ENCODE measurements at places on chromosomes 2 and 18.

GRCh38 chr18:27956001-27956640 is 220.8 kb downstream of the CDH2 start:
- no peak for DNase-seq

- DNase-seq: peak; percentile 58
Measured at GRCh38 chr2:224038049-224038829, 847 bp downstream of the SERPINE2 start.

GRCh38 chr2:6639929-6640620 is 225.6 kb downstream of the CMPK2 start:
- peak; percentile 84 for DNase-seq

- no peak for DNase-seq
Measured at GRCh38 chr2:151111599-151112278, 149.9 kb downstream of the RBM43 start.

- peak; percentile 22 for DNase-seq
Measured at GRCh38 chr2:207474863-207475485, 54.8 kb upstream of the CREB1 start.

GRCh38 chr2:147632198-147632597 is 212.6 kb upstream of the ACVR2A start:
- DNase-seq: no peak

GRCh38 chr2:214380681-214381080 is 30.2 kb upstream of the VWC2L start:
- no peak for DNase-seq

GRCh38 chr18:2337552-2338141 is 233.7 kb downstream of the METTL4 start:
- DNase-seq: peak; percentile 25

DNA sequence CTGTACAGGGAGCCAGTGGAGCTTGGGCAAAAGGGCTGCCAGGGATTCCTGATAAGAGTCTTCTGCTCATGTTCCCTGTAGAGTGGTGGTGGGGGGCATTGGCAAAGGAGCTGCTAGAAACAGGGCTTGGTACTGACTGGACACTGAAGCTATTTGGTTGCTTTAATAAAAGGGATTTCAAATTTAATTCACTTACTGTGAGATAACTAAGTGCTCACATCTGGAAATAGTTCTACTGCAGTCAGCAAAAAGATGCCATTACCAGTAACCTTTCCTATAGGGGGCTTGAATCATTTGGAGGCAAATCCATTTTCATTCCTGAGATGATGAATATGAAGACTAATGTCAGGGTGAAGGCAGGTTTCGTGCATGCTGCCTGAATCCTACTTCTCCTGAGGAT is 94.3 kb upstream of the DOCK10 start:
- no peak for DNase-seq

GRCh38 chr2:18701981-18702380 is 112.6 kb upstream of the NT5C1B start:
- DNase-seq: no peak

DNA sequence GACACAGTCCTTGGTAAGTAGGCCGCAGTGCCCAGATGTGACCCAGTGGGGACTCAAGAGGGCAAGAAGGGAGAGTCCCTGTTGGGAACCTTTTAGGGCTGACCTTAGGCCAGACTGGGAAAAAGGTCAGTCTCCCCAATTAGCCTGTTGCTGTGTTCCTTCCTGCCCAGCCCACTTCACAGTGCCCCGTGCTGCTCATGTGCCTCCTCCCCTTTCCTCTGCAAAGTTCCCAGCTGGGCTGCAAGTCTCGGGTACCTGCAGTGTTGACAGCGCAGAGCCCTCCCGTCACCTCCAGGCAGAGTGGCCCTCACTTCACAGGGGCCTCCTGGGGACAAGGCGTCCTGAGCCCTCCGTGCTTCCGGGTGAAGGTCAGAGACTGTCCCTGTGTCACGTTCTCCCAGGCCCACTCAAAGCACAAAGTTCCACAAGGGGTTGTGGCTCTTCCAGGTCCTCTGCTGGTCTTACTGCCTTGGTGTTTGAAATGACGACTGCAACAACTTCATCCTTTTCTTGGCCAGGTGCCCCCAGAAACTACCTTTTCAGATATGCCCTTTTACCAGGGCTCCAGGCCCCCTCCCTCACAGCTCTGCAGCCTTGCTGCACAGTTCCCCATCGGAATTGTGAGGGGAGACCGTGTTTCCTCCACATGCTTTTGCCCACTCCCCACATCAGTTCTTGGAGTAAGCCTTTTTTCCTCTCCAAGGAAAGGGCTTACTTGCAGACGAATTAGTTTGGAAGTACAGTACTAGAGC is 225.8 kb downstream of the ALPK2 start:
- DNase-seq: no peak

DNA sequence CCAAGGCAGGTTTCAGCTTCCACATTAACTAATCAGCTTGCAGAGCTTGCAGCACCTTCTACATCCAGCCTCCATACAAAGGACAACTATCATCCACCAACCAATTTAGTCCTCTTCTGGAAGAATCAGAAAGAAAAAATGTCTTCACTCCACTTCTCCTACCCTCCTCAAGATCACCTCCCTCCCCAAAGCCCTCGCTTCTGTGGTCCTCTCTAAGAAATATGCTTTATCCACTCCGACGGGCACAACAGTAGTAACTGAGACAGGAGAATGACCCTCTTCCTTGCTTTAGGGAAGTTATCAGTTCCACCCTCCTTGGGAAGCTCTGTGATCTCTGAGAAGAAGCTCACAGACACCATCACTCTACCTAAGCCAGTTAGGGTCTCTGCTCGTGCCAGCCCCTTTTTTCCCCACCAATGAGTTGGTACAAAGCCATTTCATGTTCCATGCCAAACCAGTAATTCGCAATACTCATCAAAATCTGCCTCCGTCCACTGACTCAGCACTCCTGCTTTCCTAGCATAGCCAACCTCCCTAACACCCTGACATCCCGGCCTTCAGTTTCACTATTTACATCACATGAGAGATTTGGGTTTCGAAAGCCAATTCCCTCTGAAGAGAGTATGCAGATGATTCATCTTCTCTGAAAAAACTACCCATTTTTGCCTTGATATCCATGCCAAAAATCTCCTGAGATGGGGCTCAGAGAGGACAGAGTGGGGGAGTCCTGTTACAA is 114.1 kb upstream of the PKDCC start:
- no peak for DNase-seq

GRCh38 chr2:85770786-85771409 is 17.1 kb downstream of the ATOH8 start:
- DNase-seq: no peak
